ENCODE measurements at places on chromosomes 7 and 10.

DNA sequence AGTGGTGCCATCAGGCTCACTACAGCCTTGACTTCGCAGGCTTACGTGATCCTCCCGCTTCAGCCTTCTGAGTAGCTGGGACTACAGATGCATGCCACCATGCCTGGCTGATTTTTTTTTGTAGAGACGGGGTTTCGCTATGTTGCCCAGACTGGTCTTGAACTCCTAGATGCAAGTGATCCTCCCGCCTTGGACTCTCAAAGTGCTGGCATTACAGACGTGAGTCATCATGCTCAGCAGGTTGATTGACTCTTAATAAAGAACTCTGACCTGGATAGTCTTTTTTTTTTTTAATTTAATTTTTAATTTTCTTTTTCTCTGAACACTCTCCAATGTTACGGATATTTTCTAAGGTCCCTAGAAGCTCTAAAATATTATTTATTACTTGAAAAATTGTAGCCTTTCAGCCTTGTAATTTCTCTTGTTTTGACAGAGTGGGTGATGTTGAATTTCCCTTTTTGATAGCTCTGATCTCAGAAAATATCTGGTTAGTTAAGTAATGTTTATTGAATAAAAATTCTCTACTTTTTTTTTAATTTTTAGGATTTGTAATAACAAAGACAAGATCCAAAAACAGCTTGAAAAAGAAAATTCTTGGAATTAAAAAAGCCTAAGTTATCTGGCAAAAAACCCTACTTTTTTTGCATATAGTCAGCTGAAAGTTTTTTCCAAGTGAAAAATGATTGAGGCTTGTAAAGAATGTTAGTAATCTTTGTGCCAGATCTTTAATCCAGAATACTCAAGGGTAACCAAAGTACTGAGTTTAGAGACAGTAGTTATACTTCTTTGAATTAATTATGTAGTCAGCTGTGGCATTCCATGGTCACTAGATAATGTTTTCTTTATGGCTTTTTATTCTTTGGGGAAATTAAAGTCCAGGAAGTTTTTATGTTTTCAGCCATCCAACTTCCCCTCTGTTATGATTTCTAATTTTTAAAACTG, 26.7 kb downstream of the TBC1D12 start:
- no peak for DNase-seq

GRCh38 chr7:137669706-137670105, 177.1 kb downstream of the DGKI start:
- DNase-seq = no peak

- DNase-seq = no peak
Observed at GRCh38 chr10:61978965-61979364, 77.5 kb downstream of the ARID5B start.

- DNase-seq = no peak
Observed at GRCh38 chr7:22060197-22060596, 114.5 kb upstream of the CDCA7L start.

- no peak for DNase-seq
Observed at GRCh38 chr10:83991986-83992753, 147.1 kb upstream of the GHITM start.

- DNase-seq = no peak
Observed at GRCh38 chr7:134599371-134599770, 47.3 kb upstream of the BPGM start.

DNA sequence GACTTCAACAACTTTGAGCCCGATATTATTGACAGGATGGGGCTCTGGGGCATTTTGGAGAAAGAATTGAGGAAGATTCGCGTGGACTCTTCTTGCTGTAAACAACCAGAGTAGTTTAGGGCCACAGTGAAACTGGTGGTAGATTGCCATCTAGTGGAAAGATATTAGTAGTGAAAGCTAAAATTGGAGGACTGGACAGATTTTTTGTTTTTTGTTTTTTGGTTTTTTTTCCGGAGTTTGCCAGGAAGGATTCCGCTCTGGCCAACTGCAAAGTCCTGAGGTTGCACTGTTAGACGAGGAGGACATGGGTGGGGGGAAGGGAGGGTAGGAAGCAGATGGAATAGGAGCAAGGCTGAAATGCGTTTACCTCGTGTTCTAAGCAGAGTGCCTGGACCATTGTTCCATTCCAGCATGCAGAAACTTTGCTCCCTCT, 11.7 kb downstream of the NOBOX start:
- DNase-seq = no peak

DNA sequence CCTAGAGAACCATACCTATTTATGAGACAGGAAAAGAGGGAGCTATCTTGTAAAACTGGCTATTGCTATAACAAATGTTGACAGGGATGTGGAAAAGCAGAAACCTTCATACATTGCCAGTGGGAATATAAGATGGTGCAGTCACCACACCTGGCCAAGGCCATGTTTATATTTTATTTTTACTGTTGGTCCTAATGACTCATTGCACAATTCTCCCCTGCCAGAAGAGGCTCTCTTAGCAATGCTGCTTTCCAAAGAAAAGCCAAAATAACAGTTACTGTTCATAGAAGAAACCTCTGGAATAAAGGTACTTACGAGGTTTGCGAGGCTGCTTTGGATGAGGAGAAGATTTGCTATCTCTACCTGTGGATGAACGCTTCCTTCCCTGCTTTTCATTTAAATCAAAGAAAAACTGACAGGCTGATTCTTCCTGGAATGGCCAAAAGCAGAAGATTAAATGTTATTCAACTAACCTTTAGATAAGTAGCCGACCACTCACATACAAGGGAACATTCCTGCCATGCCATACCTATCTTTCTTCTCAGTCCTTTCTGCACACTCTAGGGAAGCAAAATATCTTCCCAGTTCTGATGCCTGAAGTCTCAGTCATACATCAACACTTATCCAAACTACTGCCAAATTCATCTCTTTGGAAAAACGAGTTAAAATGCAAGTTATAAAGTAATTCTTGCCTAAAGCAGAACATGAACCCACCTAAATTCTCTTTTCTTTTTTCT, 16.3 kb upstream of the CHUK start:
- DNase-seq = no peak

DNA sequence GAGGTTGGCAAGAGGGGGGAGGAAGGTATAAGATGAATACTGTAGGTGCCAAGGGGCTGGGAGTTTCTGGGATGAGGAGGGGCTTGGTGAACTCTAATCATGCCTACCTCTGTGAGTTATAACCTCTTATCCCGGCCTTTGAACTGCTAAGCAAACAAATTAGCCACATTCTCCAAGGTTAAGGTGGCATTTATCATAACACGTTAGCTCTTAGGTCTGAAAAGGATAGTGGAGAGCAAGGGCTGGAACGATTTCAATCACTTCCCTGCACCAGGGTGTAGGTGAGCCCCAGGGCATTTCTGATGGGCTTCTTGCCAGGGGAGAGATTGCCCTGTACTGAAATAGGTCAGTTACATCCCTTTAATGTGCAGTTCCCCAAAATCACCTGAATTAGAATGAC, 28.6 kb upstream of the DMBT1 start:
- no peak for DNase-seq

DNA sequence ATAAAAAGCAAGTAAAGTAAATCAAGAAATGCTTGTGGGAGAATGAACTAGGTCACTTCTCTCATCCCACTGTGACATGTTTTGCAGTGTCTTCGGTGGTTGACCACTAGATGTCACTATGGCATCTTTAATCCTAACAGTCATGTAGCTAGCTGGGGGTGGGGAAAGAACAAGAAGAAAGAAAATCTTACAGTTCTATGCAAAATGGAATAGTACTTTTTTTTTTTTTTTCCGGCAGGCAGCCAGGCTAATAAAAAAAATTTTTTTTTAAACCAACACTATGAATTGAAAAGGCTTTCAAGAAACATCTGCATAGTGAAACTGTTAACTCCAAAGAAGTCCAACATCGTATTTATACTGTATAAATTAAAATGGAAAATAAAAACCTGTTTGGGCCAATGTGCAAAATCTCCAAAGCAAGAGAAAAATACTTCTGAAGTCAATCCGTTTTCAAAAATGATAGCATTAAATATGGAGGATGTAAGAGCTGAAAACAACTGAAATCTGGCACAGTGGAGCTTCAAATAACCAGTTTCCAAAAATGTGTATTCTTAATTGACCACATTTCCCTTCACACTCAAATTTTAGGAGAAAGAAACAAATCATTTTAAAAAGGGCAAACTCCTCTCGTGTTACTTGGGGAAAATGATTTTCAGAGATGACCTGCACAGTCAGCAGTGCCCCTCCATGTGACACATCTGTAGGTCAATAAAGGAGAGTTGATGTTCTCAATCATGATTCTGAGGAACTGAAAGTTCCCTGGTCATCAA, 38.5 kb downstream of the CDK1 start:
- DNase-seq = no peak
